ENCODE measurements at places on chromosomes 5 and 9.

DNA sequence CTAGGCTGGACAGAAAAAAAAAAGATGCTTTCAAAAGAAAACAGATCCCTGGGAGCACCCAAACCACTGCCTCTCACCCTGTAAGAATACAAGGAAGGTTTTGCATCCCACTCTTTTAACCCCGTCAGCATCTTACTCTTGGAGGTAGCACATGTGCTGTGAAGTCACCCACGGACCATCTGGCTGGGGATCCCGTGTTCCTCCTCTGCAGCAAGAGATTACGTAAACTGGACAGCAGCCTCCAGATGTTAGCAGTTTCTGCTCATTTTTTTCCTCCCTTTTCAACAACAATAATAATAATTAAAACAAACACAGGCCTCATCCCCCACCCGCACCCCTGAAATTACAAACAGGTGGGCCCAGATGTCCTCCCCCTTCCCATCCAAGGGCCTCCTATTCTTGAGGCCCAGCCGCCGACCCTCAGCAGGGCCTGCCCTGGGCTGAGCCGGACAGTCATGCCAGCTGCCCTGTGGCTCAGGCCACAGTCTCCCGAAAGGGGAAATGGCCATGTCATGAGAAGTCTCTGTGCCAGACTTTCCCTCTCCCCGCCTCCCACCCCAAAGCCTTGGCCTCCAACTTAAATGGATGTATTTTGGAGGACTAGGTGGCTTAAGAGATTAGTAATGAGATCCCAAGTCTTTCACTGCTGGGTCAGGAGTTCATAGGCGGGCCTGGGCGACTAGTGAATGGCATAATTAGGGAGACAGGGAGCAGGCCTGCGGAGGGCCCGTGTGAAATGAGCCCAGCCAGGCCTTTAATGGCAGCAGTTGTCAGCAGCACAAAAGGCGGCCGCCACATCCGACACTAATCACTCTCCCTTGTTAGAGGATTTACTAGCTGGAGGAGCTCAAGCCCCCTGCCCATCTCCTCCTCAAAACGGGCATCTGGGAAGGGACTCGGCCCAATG, 165.1 kb downstream of the PAPPA start:
- DNase-seq, result no peak

DNA sequence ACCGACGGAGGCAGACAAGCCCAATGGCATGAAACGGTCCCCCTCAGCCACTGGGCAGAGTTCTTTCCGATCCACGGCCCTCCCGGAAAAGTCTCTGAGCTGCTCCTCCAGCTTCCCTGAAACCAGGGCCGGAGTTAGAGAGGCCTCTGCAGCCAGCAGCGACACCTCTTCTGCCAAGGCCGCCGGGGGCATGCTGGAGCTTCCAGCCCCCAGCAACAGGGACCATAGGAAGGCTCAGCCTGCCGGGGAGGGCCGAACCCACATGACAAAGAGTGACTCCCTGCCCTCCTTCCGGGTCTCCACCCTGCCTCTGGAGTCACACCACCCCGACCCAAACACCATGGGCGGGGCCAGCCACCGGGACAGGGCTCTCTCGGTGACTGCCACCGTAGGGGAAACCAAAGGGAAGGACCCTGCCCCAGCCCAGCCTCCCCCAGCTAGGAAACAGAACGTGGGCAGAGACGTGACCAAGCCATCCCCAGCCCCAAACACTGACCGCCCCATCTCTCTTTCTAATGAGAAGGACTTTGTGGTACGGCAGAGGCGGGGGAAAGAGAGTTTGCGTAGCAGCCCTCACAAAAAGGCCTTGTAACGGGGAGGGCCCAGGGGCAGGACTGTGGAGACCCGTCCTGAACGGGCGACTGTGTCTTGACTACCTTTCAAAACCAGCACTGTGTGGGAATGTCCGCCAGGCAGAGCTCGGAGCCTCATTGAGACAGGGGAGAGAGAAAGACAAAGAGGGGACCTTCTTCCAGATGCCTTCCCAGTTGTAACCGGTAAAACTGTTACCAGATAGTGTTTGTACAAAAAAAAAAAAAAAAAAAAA, 29.9 kb downstream of the CD180 start:
- DNase-seq, result no peak

GRCh38 chr9:112754578-112754977, 4.0 kb downstream of the SNX30 start:
- DNase-seq, result no peak

DNA sequence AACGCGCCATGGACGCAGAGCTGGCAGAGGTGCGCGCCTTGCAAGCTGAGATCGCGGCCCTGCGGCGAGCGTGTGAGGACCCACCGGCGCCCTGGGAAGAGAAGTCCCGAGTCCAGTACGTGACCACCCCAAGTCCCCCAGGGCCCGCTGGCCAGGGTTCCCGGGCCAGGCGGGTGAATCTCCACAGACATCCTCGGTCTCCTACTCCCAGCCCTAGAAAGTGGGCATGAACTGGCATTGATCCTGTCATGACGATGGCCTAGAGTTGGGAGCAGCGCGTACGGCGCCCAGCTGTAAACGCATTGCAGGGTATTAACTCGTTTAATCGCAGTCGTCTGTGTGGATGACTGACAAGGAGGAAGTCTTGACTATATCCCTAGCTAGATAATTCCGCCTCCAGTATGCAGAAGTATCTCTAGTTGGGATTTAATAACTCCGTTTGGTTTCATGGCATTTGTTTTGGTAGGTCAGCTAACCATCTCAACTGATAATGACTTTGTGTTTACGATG, 293 bp downstream of the CENPP start:
- DNase-seq, result no peak

GRCh38 chr9:111961009-111961408, 64.4 kb downstream of the UGCG start:
- DNase-seq, result no peak

GRCh38 chr5:149773291-149774095, 43.4 kb downstream of the PPARGC1B start:
- no peak for DNase-seq

DNA sequence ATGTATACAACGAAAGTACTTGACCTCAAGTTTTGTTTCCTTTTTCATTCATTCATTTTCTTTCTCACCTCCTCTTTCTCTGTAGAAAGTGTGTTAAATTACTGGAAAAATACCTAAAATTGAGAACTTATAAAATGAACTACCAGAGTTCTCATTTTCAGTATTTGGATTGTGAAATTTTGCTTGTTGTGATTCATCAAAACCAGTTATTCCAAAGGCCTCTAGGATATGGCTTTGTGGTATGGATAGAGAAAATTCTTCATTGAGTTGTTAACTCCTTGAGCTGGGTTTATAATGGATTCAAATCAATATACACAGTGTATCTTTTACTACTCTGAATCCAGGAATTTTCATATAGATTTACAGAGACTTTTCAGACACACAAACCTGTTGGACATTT, 287.6 kb downstream of the KDM4C start:
- DNase-seq, result no peak

- peak; percentile 27 for DNase-seq
Measured at GRCh38 chr5:173714551-173715428, 98.3 kb upstream of the BOD1 start.

GRCh38 chr5:103896593-103896992, 334.0 kb upstream of the NUDT12 start:
- no peak for DNase-seq

DNA sequence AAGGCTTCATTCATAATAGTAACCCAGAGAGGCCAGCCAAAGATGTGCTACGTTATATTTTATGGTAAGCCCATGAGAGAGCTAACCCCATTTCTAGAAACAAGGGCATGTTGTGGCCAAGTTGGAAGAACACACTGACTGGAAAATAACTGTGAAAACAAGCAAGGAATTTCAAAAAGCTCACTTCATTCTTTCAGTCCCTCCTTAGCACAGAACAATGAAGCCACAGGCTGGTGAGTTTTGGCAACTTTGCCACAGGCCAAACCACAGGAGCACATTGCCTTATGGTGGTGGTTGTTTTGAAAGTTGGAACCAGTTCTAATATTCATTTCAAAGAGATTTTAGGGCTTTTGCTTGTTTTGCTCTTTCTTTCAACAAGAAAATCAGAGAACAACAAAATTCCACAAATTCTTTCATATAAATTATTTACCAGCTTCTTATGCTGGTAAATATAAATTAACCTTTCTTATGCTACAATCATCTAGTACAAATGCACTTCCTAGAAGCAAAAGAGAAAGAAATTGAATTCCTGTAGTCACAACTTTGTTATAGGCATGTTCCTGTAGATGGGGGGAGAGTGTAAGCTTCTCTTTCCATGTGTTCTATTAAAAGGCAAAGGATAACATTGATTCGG, 225.4 kb upstream of the RFX3 start:
- no peak for DNase-seq

DNA sequence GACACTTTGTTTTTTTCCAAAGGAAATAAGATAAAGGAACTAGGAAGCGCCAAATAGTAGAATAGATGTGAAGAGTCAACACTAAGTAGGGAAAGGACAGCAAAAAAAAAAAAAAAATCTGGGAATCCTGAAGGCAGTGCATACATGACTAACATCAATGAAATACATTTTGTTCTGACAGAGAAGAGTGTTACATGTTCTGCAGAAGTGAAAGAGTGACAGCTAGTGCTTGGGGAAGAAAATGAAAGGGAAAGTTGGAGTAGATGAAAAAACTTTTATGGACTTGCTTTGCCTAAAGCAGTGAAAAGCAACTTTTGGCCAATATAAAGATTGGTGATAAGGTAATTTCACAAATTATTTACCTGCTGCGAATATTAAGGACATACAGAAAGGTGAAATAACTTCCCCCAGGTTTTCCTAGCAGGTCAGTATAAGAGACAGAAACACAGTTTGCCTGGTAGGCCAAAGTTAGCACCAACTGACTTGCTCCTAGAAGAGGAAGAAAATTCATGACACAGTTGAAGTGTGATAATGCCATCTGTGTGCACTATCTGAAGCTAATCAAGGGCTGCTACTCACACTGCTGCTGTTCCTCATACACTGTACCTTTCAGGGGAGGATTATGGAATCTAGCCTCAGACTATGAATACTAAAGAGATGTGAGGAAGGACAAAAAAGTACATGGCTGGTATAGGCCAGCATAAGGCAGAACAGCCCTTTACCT, 38.6 kb downstream of the RANBP6 start:
- DNase-seq, result no peak

DNA sequence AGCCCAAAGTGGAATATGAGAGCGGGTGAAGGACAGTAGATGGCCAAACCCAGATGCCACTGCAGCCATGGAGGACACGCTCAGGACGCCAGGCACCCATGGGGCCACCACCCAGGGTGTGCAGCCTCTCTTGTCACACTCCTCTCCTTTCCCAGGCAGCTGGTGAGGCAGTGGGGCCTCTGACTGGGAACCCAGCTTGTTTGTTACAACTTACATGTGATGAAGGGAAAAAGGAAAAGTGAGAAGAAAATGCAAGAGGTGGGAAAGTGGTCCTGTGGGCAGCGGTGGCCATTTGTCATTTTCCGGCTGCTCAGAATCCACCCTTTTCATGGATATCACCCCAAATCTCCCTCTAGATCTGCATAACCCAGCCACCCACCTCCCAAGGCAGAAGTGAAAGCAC, 62.7 kb upstream of the UNC5A start:
- DNase-seq, result no peak

DNA sequence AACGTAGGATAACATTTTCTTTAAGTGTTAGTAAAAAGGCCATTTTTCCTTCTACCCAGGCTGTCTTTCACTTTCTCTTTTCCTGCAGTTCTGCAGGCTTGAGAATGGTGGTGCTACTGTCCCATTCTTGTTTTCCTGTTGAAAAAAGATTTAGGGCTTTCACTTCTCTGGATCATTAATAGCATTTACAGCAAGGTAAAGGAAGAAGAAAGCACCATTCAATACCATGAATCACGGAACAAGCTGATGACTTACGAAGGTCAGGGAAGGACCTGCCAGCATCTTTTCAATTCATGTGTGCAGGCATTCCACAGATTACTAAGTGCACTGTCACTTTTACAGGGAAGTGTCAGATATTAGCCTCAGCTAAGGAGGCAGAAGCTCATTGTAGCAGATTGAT, 292.8 kb downstream of the YTHDC2 start:
- DNase-seq, result no peak

DNA sequence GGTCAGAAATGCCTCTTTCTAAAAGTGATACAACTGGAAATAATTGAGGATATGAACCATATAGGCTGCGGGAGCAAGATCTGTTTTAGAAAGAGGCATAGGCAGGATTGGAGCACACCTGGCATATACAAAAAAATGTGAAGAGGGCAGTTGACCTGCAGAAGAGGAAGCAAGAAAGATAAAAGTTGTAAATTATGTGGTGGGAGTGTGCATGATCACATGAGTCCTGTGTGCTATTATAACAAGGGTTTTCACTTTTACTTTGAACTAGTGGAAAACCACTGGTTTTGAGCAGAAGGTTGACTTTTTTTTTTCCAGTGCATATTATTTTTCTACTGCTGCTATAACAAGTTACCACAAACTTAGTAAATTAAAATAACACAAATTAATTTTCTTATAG, 489.3 kb downstream of the ANXA1 start:
- DNase-seq, result no peak

GRCh38 chr5:53970475-53970874, 339.9 kb downstream of the ARL15 start:
- DNase-seq, result no peak

DNA sequence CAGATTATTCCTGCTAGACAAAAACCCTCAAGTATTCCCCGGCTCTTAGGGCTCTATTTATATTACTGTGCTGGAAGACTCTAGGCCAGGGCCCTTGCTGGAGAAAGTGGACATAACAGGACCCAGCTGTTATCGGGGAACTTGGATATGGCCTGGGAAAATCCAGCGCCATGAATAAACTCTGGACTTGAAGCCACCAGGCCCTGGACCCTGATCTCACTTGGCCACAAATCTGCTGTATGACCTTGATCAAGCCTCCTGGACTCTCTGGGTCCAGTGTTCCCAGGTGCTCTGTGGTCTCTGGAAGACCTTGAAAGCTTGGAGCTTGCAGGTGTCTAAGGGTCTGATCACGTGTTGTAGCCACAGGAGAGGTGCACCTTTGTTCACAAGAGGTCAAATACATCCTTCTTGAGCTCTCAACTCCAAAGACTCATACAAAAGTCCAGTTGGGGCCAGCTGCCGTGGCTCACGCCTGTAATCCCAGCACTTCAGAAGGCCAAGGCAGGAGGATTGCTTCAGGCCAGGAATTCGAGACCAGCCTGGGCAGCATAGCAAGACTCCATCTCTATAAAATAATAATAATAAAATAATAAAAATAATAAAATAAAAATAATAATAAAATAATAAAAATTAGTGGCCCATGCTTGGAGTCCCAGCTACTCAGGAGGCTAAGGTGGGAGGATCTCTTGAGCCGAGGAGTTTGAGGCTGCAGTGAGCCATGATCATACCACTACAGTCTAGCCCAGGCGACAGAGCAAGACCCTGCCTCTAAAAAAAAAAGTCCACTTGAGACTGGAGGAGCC, 26.5 kb downstream of the COL27A1 start:
- no peak for DNase-seq

DNA sequence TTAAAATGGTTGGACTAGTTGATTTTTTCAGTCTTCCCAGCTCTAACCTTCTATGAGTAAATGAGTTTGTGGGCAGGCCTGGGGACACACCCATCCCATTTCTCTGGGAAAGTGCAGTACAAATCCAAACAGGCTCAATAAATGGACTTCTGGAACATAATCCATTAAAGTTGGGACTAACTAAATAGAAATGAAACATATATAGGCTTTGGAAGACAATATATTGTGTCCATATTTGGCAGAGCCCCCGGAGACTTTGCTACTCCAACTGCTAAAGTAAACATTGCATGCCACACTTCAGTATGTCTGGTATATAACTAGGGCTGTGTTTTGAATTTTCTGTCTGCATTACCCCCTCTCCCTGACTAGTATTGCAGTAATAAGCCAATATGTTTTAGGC, 191.4 kb upstream of the DAB2 start:
- DNase-seq, result no peak
